T-helper 17 cell (primary cell): ENCODE measurements at places on chromosomes 5 and 9.

- H3K27ac ChIP-seq, result peak overlapping the region; percentile 85
- peaks cover 2% of the 10 kb centered on the region for H3K36me3 ChIP-seq
- DNase-seq, result no peak
- peak overlapping the region; percentile 93 for H3K4me3 ChIP-seq
- H3K27me3 ChIP-seq, result peaks cover 15% of the 10 kb centered on the region
- peaks cover 12% of the 10 kb centered on the region for H3K4me1 ChIP-seq
Observed at GRCh38 chr5:119453040-119453373, 710 bp downstream of the HSD17B4 start.

DNA sequence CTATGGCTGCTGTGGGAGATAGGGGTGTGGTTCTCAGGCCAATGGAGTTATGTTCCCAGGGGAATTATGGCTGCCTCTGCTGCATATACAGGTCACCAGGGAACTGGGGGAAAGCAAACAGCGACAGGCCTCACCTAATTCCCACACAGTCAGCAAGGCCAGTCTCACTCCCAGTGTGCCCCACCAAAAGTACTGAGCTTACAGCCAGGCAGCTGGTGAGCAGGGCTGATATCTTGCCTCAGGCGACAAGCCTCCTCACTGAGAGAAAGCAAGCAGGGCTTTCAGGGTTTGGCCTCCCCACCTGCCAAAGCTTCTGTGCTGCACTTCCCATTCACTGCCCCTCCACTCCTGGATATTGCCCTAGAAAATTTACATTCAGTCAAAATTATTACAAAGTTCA lies 273.8 kb upstream of the TARS1 start:
- H3K4me3 ChIP-seq, result no peak overlapping the region
- no peak for DNase-seq
- no peak overlapping the region for H3K27ac ChIP-seq
- no peaks in the 10 kb centered on the region for H3K36me3 ChIP-seq

GRCh38 chr5:127031147-127031862 lies 947 bp upstream of the MARCHF3 start:
- peak; percentile 16 for DNase-seq
- peaks cover 13% of the 10 kb centered on the region for H3K27me3 ChIP-seq
- peak overlapping the region; percentile 37 for H3K27ac ChIP-seq
- H3K4me1 ChIP-seq, result peaks cover 21% of the 10 kb centered on the region
- peak overlapping the region; percentile 91 for H3K4me3 ChIP-seq

GRCh38 chr5:58455066-58455465 lies 4.8 kb downstream of the PLK2 start:
- DNase-seq, result no peak
- H3K36me3 ChIP-seq, result peaks cover 6% of the 10 kb centered on the region
- no peak overlapping the region for H3K4me3 ChIP-seq
- H3K4me1 ChIP-seq, result peaks cover 3% of the 10 kb centered on the region
- peaks cover 55% of the 10 kb centered on the region for H3K27me3 ChIP-seq
